ENCODE measurements at places on chromosomes 11 and 22. TPM values are rescaled to one million over a fixed set of nuclear protein-coding genes. Genes with fewer than 3 reads are reported as not detected.

The KCNK7 gene
- 0.93 TPM for total RNA-seq

The DLAT gene
- total RNA-seq: 30.6 TPM

The CRYBB2 gene
- not detected for total RNA-seq

The ARHGAP8 gene
- total RNA-seq: 1.1 TPM

The OR9G4 gene
- total RNA-seq: not detected

Data from A549 treated with Hydrocortisone at 1 μM for 4 hours (cell line).